ENCODE measurements at places on chromosomes 4 and X.

DNA sequence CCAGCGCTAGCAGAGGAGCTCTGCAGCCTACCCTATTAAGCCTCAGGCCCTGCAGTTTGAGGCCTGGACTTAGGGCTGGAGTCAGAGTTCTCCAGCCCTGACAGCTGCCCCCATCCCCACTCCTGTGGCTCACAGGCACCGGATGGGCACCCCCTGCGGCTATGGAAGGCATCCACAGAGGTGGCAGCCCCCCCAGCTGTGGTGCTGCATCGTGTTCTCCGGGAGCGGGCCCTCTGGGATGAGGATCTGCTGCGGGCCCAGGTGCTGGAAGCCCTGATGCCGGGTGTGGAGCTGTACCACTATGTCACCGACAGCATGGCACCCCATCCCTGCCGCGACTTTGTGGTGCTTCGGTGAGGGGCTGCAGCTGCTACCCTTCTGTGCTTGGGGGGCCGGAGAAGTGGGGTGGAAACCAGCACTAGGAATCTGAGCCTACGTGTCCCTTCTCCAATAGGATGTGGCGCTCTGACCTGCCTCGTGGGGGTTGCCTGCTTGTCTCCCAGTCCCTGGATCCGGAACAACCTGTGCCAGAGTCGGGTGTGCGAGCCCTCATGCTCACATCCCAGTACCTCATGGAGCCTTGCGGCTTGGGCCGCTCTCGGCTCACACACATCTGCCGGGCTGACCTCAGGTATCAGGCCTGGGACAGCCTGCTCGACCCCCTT is 76.2 kb downstream of the STARD8 start:
- DNase-seq: no peak

DNA sequence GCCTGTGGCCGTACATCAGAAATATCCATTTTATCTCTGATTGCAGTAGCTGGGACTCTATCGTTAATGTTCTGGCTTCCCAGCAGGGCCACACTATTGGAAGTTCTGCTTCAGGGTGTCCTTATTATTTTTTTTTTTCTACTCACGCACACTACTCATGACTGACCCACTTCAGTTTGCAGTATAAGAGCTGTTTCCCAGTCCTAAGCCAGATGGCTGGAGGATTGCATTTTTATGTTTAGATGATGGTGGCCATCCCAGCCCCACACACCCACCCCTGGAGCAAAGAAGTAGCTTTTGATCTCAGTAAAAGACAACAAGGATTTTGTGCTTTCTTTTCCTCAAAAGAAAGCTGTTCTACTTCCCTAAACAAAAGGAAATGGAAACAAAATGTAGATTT is 557.0 kb upstream of the GALNTL6 start:
- DNase-seq: no peak

GRCh38 chr4:139146926-139147629 is 29.9 kb downstream of the ELF2 start:
- DNase-seq: no peak

- no peak for DNase-seq
Observed at GRCh38 chr4:164138521-164138920, 615.4 kb upstream of the SMIM31 start.

DNA sequence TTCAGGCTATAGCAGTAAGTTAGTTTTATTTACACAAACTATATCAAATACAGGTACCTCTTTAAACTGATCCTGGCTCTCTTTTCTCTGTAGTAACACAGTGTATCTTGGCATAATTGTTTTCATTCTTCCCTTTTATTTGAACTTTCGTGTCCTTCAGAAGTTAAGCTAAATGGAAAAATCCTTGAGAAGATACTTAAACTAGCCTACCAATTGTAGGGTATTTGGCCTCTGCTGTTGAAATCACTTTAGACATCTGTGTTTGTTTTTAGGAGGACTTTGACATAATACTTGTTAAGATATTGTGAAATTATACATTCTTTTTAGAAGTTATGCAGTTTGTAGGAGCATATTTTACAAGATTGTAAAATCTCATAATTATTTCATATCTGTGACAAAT is 90.3 kb upstream of the GK2 start:
- DNase-seq: no peak

GRCh38 chrX:53357799-53358530 is 64.5 kb downstream of the SMC1A start:
- no peak for DNase-seq

- DNase-seq: no peak
Observed at GRCh38 chrX:80181079-80181478, 166.5 kb downstream of the TBX22 start.

- DNase-seq: no peak
Observed at GRCh38 chrX:112147206-112147605, 64.6 kb upstream of the TRPC5 start.

DNA sequence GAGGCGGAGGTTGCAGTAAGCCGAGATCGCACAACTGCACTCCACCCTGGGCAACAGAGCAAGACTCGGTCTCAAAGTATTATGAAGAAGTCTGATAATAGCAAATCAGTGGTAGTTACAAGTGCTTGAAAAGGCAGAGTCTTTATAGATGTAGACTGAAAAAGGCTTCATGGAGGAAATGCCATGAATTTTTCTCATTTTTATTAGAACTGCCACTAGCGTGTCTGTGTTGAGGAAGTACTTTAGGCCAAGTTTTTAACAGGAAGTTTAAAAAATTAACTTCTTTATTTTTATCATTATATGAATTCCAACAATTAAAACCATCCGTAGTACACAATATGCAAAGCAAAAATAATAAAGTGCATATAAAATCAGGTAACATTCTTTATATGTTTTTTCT is 32.8 kb upstream of the IL13RA1 start:
- no peak for DNase-seq

DNA sequence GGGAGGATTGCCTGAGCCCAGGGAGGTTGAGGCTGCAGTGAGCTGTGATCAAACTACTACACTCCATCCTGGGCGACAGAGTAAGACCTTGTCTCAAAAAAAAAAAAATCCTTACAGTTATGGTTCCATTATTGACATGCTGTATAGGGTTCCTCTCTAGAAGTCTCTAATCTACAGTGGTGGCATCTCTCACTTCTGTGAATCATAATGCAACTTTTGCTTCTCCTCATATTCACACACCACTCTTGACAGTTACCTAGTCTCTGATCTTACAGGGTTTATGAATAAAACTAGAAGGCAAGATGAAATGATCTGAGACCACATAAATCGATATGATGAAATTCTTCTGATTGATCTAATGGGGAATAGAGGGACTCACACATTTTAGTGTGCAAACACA is 40.6 kb downstream of the DOCK11 start:
- no peak for DNase-seq

- no peak for DNase-seq
Observed at GRCh38 chrX:150094375-150094774, 156.1 kb upstream of the EOLA2 start.

DNA sequence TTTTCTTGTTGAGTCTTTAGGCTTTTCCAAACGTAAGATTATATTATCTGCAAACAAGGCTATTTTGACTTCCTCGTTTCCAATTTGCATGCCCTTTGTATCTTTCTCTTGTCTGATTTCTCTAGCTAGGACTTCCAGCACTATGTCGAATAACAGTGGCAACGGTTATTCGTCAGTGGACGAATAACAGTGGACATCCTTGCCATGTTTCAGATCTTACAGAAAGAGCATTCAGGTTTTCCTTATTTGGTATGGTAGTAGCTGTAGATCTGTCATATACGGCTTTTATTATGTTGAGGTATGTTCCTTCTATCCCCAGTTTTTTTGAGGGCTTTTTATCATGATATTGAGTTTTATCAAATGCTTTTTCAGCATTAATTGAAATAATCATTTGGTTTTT is 634.6 kb upstream of the ADGRL3 start:
- no peak for DNase-seq

GRCh38 chrX:50691820-50692219 is 122.2 kb downstream of the SHROOM4 start:
- no peak for DNase-seq

- DNase-seq: no peak
Observed at GRCh38 chrX:151609222-151609621, 45.7 kb downstream of the PASD1 start.

GRCh38 chrX:111743316-111743715 is 62.3 kb downstream of the ALG13 start:
- no peak for DNase-seq

- no peak for DNase-seq
Observed at GRCh38 chr4:127829014-127829413, 46.9 kb downstream of the HSPA4L start.

- DNase-seq: no peak
Observed at GRCh38 chrX:30816079-30816478, 73.0 kb downstream of the TAB3 start.

DNA sequence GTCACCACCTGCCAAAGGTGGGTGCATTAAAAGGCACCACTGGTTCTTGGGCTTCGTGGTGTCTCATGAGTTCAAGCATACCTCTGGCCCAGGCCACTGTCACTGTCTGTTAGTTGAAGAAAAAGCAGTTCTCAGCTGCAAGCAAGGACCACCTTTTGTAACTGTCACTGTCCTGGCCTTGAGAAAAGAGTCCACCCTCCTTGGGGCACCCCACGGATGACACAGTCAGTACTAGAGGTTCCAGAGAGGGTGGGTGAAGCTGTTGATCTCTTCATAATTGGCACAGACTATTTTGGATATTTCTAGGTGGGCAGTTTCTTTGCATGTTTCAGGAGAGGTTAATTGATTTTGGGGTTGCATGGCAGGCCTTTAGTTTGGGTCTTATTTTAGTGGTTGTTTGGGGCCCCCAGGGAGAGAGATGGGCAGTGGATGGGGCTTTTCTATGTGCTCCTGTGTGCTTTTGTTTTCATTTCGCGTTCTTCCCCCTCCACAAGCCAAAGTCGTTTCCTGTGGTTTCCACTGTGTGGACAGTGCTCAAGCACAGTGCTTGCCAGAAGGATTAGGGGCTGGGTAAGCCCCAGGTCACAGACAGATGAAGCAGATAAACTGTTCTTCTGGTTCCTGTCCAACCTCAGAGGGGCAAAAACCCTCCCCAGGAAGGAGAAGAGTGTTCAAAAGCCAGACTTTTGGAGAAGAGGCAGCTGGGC is 156.2 kb upstream of the PPP1R2C start:
- DNase-seq: no peak

DNA sequence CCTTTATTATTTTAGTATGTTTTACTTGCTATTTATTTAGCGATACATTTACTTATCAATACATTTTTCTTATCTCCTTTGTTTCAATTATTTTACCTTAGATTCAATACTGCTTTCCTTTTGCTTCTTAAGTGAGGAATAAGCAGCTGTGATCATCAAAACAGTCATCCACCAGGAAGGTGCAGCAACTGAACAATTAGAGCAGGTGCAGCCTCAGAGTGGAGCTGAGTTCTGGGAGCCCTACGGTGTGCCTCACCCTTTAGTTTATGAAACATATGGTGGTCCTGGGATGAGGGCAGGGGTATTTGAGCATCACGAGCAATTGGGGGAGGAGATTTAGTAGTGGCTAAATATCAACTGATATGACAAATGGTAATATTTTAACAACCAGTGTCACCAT is 111.0 kb downstream of the FRYL start:
- no peak for DNase-seq

DNA sequence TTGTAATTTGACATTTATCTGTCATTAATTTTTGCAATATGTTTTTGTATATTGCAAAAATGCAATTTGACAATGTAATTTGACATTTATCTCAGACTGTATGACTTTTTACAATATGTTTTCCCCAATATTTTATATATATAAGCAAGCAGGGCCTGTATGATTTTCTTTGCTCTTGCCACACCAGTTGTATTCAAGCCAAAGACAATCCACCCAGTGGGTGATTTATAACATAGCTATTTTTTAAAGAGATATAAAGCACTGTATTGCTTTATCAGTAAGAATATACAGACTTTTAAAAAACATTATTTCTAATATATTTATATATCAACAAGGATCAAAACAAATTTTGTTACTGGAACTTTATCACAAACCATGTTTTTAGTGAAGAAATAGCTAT is 47.3 kb downstream of the SLIT2 start:
- no peak for DNase-seq

DNA sequence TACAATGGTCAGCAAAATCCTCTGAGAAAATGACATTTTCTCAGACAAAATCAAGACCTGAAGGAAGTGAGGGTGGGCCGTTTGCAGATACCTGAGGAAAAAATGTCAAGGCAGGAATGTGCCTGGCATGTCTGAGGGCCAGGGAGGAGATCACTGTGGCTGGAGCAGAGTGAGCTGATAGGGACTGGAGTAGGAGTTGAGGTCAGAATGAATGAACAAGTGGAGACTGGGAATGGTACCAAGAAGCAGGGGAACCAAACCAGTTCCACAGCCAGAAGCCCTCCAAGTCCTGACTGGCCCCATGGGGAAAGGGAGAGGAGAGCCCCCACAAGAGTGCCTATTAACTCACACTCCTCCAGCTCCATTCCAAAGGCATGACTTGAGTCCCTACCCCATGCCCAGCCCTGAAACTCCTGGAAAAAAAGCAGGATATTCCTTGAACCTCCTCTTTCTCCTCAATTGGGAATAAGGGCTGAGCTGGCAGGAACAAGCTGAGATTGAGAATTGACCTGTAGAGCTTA is 41.5 kb downstream of the STEEP1 start:
- DNase-seq: no peak

DNA sequence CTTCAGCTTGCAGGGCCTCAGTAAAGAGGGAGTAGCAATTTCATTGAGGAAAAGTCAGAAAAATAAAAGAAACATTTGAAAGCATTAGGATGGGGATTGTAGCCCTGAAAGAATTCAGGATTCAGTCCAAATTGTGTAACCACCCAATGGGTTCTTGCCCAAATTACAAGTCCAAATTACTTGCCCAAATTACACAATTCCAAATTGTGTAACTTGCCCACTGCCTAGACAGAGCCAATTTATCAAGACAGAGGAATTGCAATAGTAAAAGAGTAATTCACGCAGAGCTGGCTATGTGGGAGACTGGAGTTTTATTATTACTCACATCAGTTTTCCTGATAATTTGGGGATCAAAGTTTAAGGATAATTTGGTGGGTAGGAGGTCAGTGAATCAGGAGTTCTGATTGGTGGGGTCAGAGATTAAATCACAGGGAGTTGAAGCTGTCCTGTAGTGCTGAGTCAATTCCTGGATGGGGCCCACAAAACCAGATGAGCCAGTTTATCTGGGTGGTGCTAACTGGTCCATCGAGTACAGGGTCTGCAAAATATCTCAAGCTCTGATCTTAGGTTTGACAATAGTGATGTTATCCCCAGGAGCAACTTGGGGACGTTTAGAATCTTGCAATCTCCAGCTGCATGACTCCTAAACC is 18.1 kb upstream of the PAGE5 start:
- no peak for DNase-seq

DNA sequence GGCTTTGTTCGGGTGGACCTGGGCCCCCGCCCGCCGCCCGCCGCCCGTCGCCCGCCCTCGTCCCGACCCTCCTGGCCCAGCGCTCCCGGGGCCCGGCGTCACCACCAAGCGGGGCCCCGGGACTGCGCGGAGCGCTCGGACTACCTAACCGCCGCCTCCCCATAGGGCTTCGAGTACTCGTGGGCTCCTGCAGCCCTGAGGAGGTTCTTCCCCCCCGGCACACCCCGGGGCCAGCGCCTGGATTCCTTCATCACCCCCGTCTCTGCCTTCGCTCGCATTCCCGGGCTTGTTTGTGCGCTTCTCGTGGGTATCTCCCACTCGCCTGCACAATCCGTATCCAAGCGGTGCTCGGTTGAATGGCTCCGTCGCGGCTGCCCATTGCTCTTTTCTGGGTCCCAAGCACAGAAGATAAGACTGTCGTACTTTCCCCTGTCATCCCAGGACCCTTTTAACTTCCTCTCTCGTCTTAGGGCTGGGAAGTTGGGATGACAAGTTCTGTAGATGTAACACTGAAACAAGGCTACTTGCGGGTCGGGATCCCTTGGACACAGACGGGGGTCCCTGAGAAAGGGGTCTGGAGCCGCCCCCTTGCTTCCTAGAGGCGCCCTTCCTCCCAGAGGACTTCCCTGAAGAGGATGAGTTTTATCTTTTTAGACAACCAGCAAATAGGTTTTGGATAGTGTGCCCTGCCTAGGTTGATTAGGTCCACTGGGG is 565 bp downstream of the MOB1B start:
- DNase-seq: no peak
